Activated naive CD8-positive, alpha-beta T cell treated with anti-CD3 and anti-CD28 coated beads for 36 hours (primary cell): ENCODE measurements at places on chromosomes 1 and 21. TPM values are rescaled to one million over a fixed set of nuclear protein-coding genes. Genes with fewer than 3 reads are reported as not detected.

DNA sequence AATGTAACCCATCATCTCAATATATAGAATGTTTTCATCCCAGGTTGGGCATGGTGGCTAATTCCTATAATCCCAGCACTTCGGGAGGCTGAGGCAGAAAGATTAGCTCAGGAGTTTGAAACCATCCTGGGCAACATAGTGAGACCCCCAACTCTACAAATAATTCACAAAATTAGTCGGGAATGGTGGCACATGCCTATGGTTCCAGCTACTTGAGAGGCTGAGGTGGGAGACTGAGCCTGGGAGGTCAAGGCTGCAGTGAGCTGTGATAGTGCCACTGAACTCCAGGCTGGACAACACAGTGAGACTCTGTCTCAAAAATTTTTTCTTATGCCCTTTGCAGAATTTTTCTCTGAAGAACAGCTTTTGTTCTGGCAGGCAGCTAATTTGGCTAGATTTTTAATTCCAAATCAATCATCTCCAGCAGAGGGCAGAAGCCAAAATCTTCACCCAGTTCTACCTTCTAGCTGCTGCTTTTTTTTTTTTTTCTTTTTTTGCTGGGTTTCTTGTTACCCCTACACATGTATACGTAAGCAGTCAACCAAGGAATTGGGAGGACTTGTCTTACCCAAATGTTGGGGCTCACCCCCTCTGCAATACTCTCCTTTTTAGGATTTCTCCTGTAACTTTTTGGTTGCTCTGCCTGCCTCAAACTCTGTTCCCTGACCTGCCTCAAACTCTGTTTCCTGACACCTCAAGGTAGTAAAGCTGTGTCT is 2.7 kb upstream of the RAD54L start:
- peaks cover 17% of the 10 kb centered on the region for H3K36me3 ChIP-seq
- H3K27me3 ChIP-seq, result no peaks in the 10 kb centered on the region
- no peak overlapping the region for H3K27ac ChIP-seq
- DNase-seq, result no peak

GRCh38 chr1:245990315-245991022 is 516.6 kb downstream of the SMYD3 start:
- H3K4me1 ChIP-seq, result no peaks in the 10 kb centered on the region
- DNase-seq, result no peak
- H3K27me3 ChIP-seq, result no peaks in the 10 kb centered on the region
- H3K36me3 ChIP-seq, result peaks cover 2% of the 10 kb centered on the region
- H3K27ac ChIP-seq, result no peak overlapping the region

DNA sequence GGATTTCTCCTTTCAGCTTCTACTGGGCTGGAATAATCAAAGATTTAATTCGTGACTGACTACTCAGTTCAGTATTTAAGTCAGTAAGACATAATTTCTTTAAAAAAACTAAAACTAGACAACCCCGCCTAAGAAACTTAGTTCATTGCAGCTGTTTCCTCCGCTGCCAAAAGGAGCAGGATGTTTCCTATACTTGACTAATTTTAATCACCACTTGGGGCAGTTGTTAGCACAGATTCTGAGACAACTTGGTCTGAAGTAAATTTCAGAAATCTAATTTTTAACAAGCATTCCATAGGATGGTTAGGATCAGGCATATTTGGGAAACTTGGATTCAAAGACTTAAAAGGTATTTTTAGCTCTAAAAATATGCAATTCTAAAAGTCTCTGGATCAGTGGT is 34.0 kb downstream of the EPRS1 start:
- no peaks in the 10 kb centered on the region for H3K27me3 ChIP-seq
- no peak overlapping the region for H3K27ac ChIP-seq
- H3K4me3 ChIP-seq, result no peak overlapping the region
- no peak for DNase-seq

Gene MFN2
- total RNA-seq, result 84.2 TPM
